Activated naive CD4-positive, alpha-beta T cell treated with Interleukin-2 at 50 U/mL for 16 hours (primary cell): ENCODE measurements at places on chromosomes 2 and 18.

DNA sequence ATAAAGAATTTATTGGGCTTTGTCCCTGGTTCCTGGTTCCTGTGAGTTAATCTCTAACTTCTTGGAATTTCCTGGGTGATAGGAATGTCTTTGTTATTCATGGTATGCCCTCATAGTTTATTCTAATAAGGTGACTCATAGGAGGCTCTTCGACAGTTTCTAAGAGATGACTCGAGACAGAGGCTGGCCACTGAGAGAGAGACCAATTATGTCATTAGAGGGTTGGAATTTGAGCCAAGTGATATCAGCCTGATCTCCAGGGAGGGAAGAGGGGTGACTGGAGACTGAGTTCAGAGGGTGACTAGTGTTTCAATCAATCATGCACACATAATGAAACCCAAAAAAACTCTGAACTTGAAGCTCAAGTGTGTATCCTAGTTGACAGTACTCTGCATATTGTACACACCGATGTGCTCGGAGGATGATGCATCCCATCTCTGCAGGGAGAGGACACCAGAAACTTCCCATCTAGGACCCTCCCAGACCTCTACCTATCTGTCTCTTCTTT, 185.7 kb downstream of the MTCL1 start:
- no peak for DNase-seq

- DNase-seq: no peak
Observed at GRCh38 chr2:41116106-41116797, 664.4 kb upstream of the SLC8A1 start.

GRCh38 chr2:109102588-109103233, 26.3 kb upstream of the SH3RF3 start:
- no peak for DNase-seq

DNA sequence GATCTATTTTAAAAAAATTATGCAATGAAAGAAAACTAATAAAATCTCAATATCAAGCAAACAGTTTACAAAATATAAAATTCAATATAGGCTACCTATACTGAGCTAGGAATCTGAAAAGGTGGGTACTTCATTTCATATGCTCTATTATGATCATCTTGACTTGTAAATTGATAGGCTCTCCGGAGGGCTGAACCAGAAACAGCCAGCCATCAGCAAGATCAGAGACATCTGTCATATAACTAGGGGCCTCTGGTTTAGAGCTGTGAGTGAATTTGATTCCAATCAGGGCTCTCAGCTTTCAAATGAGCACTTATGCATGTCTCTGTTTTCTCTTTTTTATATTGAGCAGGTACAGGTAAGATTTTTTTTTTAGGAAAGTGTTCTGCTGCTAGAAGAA, 114.2 kb downstream of the SPHKAP start:
- DNase-seq: no peak

DNA sequence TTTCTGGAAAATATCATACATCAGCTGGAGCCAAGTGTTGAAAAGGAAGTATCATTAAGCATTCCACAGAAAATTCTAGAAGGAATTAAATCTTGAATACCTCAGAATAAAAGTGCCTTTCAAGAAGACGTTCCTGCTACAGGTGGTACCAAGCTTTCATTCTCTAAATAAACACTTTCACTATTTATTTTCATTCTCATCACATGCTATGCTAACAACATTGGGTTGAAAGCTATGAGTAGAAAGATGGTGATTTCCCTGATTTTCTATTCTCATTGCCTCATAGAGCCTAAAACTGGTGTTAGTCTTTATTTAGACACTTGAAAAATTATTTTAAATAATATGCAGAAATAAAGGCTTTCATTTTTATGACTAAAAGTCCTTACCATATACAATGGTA, 324.7 kb downstream of the LRP1B start:
- no peak for DNase-seq

- DNase-seq: no peak
Observed at GRCh38 chr18:1464444-1465217, 560.0 kb downstream of the ADCYAP1 start.

GRCh38 chr2:19786408-19787058, 115.2 kb downstream of the TTC32 start:
- no peak for DNase-seq

GRCh38 chr2:55519938-55520885, 694 bp downstream of the CFAP36 start:
- DNase-seq: peak; percentile 59

DNA sequence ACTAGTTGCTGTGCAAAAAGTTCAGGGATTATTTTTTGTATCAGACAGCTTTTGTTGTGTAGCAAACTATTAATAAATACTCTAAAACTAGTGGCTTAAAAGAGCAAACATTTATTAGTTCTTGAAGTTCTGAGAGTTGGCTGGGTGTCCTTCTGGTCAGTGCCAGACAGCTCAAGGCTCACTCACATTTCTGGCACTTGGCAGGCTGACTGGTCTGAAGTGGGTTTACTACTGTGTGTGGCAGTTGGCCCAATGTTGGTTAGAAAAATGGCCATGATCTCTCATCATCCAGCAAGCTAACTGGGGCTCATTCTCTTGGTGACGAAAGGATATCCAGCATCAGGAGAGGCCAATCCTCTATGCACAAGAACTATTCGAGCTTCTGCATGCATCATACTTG, 71.4 kb upstream of the ZNF385B start:
- no peak for DNase-seq

DNA sequence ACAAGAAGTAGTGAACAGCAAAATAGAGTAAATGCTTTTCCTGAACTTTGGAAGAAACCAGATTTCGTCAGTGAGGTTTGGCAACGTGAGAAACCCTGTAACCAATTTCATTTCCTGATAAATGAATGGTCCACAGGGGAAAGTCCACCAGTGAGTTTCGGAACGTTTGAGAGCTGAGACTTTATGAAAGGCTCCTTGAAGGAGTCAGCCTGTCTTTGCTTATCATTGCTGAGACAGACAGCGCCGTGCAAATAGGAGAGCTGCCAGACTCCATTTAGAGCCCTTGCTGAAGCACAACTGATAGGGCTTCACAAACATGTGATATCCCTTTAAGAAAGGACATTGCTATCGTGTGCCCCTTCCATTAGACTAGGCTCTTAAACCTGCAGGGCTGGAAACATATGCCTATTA, 121.8 kb upstream of the SMAD7 start:
- DNase-seq: no peak

GRCh38 chr2:10012963-10013461, 30.3 kb upstream of the KLF11 start:
- DNase-seq: no peak

- DNase-seq: no peak
Observed at GRCh38 chr2:112184121-112184520, 45.9 kb downstream of the FBLN7 start.

DNA sequence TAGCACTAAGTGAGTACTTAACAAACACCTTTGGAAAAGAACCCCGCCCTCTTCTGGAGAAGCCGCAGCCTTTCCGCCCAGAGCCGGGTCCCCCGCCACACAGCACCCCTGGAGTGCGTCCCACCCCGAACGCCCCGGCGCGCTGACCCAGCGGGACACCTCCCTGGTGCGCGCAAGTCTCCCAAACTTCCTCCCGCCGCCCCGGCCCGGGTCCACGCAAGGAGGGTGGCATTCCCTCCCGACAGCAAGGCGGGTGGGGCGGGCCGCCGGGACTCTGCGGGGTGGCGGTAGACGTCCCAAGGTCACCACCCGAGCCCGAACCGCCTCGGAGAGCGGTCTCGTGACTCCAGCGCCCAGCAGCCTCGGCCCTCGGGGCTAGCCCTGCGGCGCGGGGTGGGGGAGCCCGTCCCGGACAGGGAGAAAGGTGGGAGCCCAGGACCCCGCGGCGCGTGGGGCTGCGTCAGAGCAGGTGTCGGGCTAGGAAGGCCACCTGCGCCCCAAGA, 598 bp downstream of the CCDC93 start:
- DNase-seq: no peak

GRCh38 chr18:23703057-23703986, 14.1 kb downstream of the LAMA3 start:
- no peak for DNase-seq

DNA sequence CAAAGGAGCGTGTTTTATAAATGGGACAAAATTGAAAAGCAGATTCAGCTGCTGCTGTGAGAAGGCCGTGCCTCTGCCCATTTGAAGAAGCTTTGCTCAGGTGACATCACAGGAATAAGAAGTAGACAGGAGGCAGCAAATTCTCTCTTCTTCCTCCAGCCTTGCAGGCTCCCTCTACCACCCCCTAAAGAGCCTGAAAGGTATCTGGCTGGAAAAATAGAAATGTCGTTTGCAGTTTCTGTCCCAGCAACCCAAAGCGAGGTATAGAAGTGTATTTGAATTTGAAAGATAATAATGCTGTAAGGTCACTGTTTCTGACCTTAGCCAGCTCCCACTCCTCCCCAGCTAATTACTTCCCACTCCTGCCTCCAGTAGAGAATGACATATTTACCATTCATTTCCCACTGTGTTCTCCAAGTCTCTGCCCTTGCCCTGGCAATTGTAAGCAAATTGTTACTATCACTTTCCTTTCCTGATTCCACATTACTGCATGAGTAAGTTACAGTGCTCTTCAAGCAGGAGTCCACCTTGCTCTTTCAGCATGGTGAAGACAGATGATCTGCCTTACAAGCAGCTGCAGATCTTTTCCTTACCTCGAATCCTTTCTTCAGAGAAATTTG, 56.8 kb upstream of the RASGRP3 start:
- no peak for DNase-seq

DNA sequence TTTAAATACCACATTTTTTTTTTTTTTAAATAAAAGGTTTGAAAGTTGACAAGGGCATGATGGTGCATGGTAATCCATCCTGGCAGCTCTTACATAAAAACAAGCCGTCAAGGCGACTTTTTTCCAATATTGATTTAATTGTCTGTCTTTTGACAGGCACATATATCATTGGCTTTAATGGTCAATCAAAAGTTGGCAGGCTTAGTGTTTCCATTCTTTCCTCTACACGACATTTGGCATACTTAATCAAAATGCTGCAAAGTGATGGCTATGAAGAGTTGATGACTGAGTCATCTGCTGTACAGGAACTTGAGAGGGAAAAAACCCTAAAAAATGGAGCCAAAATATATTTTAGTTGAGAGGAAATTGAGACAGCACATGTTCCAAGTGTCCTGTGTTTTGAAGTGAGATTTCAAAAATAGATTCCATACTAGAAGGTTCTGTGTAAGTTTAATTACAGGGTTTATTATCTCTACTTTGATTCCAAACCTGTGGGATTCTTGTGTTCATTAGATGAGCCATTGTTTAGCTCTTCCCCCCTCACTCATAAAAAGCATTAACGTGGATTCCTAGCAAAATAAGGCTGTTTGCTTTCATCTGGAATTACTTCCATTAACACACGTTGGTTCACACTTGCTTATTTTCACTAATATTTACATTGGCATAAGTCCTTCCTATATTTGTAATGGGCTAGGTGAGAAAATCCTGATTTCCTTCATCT, 3.2 kb downstream of the TSHZ1 start:
- DNase-seq: no peak

DNA sequence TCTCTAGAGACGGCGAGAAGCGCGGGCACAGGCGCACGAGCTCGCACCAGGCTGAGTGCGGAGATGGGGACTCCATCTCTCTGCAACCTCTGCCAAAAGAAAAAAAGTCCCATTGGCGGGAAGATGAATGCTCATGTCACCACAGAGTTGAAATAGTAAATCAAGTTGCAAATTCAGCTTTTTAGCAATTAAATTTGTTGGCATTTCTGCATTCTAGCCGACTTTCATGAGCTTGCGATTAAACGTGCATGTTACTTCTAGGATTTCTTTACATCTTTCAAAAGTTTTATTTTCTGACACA, 588 bp downstream of the CHAC2 start:
- DNase-seq: no peak

GRCh38 chr2:241859436-241860183, 916 bp upstream of the PDCD1 start:
- peak; percentile 74 for DNase-seq

GRCh38 chr2:184305105-184305504, 293.2 kb upstream of the ZNF804A start:
- no peak for DNase-seq

GRCh38 chr2:12014088-12014960, 267.9 kb downstream of the LPIN1 start:
- no peak for DNase-seq

- DNase-seq: no peak
Observed at GRCh38 chr2:231413921-231414476, 18.5 kb downstream of the B3GNT7 start.

GRCh38 chr2:241008711-241009121, 10.3 kb downstream of the SNED1 start:
- no peak for DNase-seq

GRCh38 chr2:6909431-6910385, 7.5 kb upstream of the RNF144A start:
- DNase-seq: peak; percentile 14
